ENCODE measurements at places on chromosomes 12 and 14. TPM values are rescaled to one million over a fixed set of nuclear protein-coding genes. Genes with fewer than 3 reads are reported as not detected.

DNA sequence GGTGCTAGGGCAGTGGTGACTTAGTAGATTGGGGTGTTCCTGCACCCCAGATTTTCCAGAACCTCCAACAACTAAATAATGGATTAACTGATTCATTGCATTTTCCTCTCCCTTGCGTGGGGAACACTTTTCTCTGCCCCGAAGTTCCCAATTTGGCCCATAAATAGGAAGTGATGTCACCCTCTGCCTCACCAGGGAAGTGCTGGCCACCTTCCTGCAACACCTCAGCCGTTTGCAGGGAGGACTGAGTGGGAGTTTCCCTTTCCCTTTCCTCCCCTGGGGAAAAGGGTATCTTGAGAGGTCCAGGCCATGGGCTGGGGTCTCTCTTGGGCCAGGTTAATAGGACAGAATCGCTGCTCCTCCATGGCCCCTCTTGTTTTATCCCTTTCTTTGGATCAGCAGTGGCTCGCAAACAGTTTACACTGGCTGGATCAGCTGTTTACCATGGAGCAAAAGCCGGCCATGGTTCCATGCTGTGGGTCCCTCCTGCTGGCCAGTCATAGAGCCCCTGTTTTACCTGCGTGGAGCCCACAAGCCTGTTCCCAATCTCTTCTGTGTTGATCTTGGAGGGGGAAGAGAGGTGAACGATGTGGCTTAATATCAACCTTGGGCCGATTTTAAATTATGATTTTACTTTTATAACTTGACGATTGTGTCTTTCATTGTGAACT, 91.6 kb upstream of the VRK1 start:
- H3K36me3 ChIP-seq = no peaks in the 10 kb centered on the region
- no peaks in the 10 kb centered on the region for H3K4me1 ChIP-seq
- no peak overlapping the region for H3K27ac ChIP-seq
- H3K27me3 ChIP-seq = no peaks in the 10 kb centered on the region
- DNase-seq = no peak
- no peak overlapping the region for H3K4me3 ChIP-seq

DNA sequence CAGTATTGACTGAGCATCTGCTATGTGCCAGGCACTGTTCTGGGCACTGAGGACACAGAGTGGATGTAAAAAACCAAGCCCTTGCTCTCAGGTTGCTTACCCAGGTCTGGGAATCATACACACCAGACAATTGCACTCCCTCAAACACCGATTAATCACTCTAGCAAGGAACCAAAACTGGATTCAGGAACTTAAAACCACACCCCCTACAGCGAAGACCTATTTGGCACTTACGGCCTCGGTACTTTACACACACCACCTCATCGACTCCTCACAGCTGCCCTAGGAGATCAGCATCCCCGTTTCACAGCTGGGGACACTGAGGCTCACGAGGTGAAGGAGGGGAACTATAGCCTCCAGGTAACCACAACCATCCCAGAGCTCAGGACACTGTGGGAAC, 1.6 kb downstream of the GLTP start:
- no peaks in the 10 kb centered on the region for H3K27me3 ChIP-seq
- H3K4me1 ChIP-seq = peaks cover 38% of the 10 kb centered on the region
- H3K4me3 ChIP-seq = peak overlapping the region; percentile 76

REP15 gene
- 3.1 TPM for total RNA-seq

AMN gene
- 0.71 TPM for total RNA-seq

DNA sequence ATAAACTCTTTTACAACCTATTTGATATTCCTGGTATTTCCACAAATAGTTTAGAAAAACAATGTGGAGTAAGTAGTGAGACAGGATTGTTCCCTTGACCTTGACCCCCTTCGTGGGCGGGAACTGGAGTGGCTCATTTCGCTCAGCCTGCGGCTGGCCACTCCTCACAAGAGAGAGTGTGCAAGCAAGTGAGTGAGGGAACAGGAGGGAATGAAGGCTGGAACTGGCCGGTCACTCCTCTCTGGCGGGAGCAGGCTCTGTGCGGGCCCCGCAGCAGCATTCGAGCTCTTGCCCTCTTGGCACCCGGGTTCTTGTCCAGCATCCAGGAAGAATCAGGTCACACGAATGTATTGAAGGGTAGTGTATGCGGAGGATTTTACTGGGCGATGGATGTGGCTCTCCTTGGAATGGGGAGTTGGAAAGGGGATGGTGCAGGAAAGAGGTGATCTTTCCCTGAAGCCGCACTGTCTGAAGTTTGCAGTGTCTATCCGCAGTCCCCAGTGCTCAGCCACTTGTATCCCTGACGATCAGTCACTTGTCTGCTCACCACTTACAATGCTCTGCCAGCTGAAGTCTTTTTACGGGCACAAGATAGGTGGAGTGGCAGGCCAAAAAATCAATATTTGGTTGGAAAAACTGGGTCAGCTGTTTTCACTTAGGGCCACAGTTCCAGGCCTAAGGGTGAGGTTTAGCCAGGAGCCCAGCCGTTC, 28.0 kb upstream of the TXNRD1 start:
- H3K36me3 ChIP-seq = no peaks in the 10 kb centered on the region
- H3K4me1 ChIP-seq = no peaks in the 10 kb centered on the region
- no peak overlapping the region for H3K27ac ChIP-seq
- no peak overlapping the region for H3K4me3 ChIP-seq
- DNase-seq = no peak

BCL2L14 gene
- total RNA-seq = not detected

KCNJ8 gene
- 37.1 TPM for total RNA-seq

DNA sequence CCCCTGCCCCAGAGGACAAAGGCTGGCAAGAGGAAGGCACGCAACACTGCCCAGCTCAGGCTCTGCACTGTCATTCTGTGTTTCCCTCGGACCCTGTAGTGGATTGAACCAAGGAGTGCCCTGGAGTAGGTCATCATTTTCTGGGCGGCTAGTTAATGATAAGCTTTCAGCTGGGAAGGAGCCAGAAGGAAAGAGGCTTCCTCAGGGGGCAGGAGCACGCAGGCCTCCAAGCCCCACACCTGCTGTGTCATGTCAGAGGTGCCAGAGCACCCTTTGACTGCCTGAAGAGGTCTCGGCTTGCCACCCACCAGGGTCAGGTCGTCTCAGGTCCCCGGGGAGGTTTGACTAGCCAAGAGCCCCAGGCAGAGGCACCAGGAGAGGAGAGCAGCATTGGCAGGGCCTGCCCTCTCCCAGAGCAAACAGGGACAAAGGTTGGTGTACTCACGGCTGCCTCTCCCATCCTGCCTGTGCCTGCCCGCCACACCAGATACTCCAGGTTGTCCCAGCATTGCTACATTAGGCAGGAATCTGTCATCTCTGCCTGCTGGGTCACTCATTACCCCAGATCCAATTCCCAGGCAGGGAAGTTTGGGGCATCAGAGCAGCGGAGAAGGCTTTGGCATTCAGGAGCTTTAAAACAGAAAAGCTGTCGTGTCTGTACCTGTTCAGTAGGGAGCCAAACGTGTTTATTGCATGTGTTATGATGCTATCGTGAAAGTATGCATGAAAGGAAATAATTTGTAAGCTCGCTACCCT, 33.5 kb upstream of the ATP2A2 start:
- peak overlapping the region; percentile 88 for H3K27ac ChIP-seq
- DNase-seq = peak; percentile 56
- no peaks in the 10 kb centered on the region for H3K27me3 ChIP-seq

DNA sequence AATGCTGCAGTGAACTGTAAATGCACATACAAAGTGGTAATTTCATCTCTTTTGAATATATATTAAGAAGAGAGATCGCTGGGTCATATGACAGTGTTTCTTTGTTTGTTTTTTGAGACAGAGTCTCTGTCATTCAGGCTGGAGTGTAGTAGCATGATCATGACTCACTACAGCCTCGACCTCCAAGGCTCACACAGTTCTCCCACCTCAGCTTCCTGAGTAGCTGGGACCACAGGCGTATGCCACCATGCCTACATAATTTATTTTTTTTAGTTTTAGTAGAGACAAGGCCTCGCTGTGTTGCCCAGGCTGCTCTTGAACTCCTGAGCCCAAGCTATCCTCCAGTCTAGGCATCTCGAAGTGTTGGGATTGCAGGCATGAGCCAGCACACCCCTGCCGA, 62.4 kb upstream of the ACSS3 start:
- no peaks in the 10 kb centered on the region for H3K36me3 ChIP-seq
- no peaks in the 10 kb centered on the region for H3K4me1 ChIP-seq
- H3K27me3 ChIP-seq = no peaks in the 10 kb centered on the region
- no peak overlapping the region for H3K4me3 ChIP-seq
- no peak overlapping the region for H3K27ac ChIP-seq

RFLNA gene
- total RNA-seq = 0.59 TPM

GRCh38 chr14:90452366-90452765, 55.5 kb downstream of the CALM1 start:
- no peaks in the 10 kb centered on the region for H3K27me3 ChIP-seq
- no peak for DNase-seq
- H3K4me1 ChIP-seq = no peaks in the 10 kb centered on the region

DNA sequence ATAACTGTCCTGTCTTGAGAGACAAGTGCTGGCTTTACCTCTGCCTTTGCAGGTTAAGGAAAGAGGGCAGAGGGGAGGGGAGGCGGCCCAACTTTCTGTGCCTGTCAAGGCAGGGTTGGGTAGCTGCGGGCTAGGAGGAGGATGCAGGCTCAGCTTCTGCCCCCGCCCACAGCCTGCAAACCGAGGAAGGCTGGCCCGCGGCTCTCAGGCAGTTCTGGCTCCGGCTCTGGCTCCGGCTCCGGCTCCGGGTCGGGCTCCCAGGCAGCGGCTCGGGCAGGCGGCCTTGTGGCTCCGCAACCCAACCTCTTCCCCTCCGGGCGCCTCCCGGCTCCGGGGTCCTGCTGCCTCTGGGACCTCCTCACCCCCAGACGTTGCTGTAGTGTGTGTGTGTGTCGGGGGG, 92.9 kb downstream of the TMEM30B start:
- no peak overlapping the region for H3K27ac ChIP-seq
- no peaks in the 10 kb centered on the region for H3K27me3 ChIP-seq
- H3K4me1 ChIP-seq = peaks cover 8% of the 10 kb centered on the region
- DNase-seq = no peak
- H3K4me3 ChIP-seq = peak overlapping the region; percentile 43
- no peaks in the 10 kb centered on the region for H3K36me3 ChIP-seq

TMEM119 gene
- 1.8 TPM for total RNA-seq

- H3K36me3 ChIP-seq = no peaks in the 10 kb centered on the region
- H3K27ac ChIP-seq = no peak overlapping the region
- H3K4me1 ChIP-seq = no peaks in the 10 kb centered on the region
- no peaks in the 10 kb centered on the region for H3K27me3 ChIP-seq
- no peak overlapping the region for H3K4me3 ChIP-seq
Observed at GRCh38 chr12:27987331-27987730, 14.8 kb upstream of the PTHLH start.

- H3K36me3 ChIP-seq = peaks cover 100% of the 10 kb centered on the region
- H3K27me3 ChIP-seq = no peaks in the 10 kb centered on the region
- H3K27ac ChIP-seq = no peak overlapping the region
- DNase-seq = no peak
Observed at GRCh38 chr12:49049566-49050224, 10.9 kb downstream of the KMT2D start.

- H3K4me3 ChIP-seq = no peak overlapping the region
- H3K36me3 ChIP-seq = no peaks in the 10 kb centered on the region
- H3K4me1 ChIP-seq = no peaks in the 10 kb centered on the region
- DNase-seq = no peak
- peak overlapping the region; percentile 60 for H3K27ac ChIP-seq
Observed at GRCh38 chr12:91017043-91017442, 12.3 kb upstream of the EPYC start.

DNA sequence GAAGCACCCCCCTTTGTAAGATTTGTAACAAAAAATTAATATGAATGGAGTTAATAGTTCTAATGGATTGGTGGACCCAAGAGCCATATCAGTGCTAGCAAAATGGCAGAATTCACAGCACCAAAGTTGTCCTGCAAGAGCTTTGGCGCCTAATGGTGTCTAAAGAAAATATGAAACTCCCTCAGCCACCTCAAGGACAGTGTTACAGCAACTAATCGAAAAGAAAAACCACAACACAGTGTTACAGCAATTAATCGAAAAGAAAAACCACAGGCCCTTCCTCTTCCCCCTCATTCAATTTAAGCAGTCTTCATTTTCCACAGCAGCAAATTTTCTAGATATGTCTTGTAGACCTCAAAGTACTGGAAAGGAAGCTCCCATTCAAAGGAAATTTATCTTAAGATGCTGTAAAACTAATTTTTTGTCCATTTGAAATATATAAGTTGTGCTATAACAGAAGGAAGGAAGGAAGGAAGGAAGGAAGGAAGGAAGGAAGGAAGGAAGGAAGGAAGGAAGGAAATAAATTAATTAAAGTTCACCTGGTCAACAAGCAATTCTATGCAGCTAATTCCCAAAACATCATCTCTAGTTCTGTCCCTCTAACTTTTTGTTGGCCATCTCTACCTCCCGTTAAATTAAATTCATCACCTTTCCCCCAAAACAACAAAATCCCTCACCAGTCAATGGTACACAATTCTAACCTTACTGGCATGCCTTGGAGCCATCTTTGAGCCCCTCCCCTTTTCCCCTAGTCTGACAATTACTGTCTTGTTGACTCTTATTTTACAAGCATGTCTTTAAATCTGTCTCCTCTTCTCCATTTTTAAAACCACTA, 17.4 kb downstream of the LRP6 start:
- H3K4me1 ChIP-seq = peaks cover 10% of the 10 kb centered on the region
- H3K27me3 ChIP-seq = no peaks in the 10 kb centered on the region
- no peak overlapping the region for H3K27ac ChIP-seq
- H3K36me3 ChIP-seq = no peaks in the 10 kb centered on the region

RPL36AL gene
- total RNA-seq = 133 TPM

DNA sequence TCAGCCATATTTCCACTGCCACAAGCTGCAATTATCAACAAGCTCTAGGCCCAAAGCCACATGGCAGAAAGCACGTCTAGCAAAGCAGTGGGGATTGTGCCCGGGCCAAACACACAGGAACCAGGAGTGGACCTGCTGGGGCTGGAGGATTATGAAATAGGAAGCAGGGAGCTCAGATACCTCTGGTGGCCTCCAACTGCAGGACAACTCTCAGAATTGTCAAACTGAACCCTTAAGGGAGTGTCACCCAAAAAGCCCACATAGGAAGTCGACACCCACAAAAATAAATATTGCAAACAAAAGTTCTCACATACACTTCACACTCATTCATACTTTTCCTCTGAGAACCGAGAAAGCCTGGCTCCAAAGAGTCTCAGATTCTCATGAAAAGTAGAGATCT, 26.1 kb downstream of the KCTD10 start:
- no peak overlapping the region for H3K4me3 ChIP-seq
- no peaks in the 10 kb centered on the region for H3K4me1 ChIP-seq
- no peaks in the 10 kb centered on the region for H3K27me3 ChIP-seq
- H3K36me3 ChIP-seq = peaks cover 71% of the 10 kb centered on the region
- no peak overlapping the region for H3K27ac ChIP-seq

DNA sequence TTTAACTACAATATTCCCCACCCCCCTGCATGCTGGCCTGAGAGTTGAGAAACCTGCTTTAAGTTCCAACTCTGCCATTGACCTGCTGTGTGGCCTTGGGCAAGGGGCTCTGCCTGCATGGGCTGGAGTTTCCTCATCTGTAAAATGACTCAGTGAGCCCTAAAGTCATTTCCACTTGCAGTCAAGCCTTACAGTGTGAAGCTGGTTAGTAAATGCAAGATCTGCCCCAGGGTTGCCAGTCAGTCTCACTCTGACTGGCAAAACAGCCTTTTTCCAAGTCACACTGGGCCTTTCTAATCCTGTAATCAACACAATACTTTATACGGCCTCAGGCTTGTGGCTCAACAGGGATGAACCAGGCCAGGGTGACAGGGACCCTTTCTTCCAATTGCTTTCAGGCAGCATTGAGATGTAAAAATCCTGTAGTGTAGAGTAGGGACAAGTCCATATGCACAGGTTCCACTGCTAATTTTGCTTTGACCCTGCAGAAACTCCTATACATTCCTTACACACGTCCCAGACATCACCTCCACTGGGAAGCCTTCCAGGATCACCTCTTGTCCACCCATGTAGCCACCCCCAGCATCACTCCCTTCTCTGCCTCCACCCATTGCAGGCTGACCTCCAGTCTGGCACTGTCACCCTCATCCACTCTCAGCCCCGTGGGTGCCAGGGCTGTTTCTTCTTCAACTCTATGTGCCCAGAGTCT, 42.6 kb upstream of the PRIMA1 start:
- H3K27ac ChIP-seq = no peak overlapping the region
- no peaks in the 10 kb centered on the region for H3K36me3 ChIP-seq
- H3K27me3 ChIP-seq = no peaks in the 10 kb centered on the region
- H3K4me3 ChIP-seq = no peak overlapping the region
